Choroid plexus epithelial cell (primary cell): ENCODE measurements at places on chromosomes 7 and 10.

GRCh38 chr10:59876695-59877094, 29.7 kb downstream of the CCDC6 start:
- peak; percentile 34 for DNase-seq

DNA sequence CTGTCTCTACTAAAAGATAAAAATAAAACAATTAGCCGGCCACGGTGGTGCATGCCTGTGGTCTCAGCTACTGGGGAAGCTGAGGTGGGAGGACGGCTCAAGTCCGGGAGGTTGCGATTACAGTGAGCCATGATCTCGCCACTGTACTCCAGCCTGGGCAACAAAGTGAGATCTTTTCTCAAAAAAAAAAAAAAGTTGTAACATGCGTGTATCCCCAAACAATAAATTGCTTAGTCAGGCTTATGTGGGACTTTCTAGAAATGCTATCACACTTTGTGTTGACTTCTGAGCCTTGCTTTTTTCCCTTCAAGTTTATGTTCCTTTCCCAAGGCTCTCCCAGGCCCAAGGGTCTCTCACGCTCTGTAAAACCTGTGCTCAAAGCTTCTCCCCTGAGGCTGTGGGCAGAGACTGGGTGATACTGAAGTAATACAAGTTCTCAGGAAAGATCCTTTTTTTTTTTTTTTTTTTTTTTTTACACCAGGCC, 88.0 kb upstream of the TNS3 start:
- DNase-seq, result peak; percentile 80

DNA sequence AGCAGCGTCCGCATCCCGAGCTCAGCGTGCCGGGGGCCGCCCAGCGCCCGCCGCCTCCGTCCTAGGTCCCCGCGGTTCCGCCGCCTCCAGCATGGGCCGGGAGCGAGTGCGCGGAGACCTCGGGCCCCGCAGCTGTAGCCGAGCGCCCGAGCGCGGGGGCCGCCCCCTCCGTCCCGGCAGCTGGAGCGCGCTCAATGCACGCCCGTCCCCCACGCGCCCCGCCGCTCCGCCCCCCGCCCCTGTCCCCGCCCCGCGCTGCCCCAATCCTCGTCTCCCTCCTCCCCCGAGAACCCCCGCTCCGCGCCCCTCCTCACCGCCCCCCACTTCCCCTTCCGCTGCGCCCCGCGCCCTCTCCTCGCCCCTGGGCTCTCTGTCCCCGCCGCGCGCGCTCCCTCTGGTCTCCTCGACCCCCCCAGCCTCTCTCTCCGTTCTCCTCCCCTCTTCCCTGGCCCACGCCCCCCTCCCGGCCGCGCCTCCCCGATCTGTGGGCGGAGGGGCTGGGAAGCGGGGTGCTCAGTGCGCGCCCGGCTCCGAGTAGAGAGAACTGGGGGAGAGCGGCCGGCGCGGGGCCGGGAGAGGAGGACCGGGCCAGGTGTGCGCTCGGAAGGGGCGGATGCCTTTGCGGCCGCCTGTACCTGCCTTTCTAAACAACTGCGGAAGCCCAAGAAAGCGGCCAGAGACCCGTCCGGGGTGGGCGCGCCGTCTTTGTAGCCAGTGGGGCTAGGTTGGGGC, at the start of gene VIPR2:
TSS of gene VIPR2 (minus strand) at position 110 of the 732 bp plus-strand sequence. CDS start at position 14, 96 bp downstream.
- no peak for DNase-seq

DNA sequence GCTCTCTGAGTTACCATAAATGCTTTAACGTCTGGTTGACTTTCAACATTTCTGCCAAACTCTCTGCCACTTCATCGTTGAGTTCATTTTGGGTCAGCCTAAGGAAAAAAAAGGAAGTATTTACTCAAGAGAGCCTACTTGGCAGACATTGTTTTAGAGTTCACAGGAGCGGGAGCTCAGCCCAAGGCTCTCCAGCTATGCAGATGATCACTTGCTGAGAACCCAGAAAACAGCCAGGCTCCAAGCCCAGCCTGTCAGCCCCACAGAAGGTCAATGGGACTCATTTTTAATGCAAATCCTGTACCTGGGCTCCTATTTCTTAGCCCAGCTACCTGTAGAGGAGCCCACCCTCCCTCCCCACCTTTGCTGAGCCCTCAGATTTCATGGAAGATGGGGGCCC, 45.5 kb downstream of the NOD1 start:
- DNase-seq, result peak; percentile 89

DNA sequence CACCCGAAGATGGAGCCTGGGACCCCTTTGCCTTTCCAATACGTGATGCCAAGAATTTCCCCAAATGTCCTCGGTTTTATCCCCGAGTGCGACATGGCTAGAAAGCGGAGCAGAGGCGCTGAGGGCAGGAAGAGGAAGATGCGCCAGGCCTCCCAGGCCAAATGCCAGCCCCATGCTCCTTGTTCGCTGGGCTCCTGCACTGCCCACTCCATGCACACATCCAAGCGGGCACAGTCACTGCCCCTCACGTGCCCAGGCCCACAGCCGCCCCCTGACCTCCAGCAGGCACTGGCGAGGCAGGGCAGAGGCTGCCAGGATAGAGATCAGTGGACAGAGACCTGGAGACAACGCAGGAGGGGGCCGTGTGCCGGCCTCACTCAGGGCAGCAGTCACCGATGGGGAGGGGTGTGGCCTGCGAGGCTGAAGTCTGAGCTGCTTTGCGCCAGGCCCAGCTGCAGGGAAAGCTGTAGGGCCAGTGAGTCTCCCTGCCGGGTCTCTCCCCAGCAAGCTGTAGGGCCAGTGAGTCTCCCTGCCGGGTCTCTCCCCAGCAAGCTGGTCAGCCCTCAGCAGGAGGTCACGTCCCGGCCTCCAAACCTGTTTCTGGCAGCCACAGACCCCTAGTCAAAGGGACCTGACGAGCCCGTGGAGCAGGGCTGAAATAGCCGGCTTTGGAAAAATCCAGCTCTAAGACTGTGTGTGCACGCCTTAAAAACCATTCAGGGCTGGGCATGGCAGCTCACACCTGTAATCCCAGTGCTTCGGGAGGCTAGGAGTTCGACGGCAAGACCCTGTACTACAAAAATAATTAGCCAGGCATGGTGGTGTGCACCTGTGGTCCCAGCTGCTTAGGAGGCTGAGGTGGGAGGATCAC, 100.6 kb upstream of the DIP2C start:
- DNase-seq, result no peak

- no peak for DNase-seq
Observed at GRCh38 chr10:98474628-98475027, 27.9 kb upstream of the HPS1 start.

- no peak for DNase-seq
Observed at GRCh38 chr7:745431-746154, 18.5 kb upstream of the PRKAR1B start.

- peak; percentile 52 for DNase-seq
Observed at GRCh38 chr7:5424749-5425506, 1.3 kb upstream of the TNRC18 start.

- peak; percentile 89 for DNase-seq
Observed at GRCh38 chr10:93030409-93030808, 30.2 kb upstream of the CYP26C1 start.

DNA sequence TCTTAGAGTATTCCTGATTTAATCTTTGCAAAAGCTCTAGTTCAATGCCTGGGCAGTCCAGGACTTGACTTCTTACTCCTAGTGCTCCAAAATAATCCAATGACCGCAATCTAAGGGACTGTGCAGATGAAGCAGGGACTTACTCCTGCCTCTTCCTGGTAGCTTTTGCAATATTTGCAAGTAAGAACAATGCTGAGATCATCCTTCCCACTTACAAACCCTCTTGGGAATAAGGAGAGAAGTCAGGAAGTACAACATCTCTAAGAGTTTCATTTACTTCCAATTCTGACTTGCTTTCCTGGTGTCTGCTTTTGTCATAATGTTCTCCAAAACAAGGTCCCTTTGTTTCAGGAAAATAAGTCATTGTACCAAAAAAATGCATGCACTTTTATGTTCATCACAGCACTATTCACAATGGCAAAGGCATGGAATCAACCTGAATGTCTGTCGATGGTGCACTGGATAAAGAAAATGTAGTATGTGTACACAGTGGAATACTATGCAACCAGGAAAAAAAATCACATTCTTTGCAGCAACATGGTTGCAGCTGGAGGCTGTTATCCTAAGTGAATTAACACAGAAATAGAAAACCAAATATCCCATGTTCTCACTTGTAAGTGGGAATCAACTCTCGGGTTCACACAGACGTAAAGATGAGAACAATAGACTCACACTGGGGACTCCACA, 7.1 kb upstream of the KCNMA1 start:
- no peak for DNase-seq

DNA sequence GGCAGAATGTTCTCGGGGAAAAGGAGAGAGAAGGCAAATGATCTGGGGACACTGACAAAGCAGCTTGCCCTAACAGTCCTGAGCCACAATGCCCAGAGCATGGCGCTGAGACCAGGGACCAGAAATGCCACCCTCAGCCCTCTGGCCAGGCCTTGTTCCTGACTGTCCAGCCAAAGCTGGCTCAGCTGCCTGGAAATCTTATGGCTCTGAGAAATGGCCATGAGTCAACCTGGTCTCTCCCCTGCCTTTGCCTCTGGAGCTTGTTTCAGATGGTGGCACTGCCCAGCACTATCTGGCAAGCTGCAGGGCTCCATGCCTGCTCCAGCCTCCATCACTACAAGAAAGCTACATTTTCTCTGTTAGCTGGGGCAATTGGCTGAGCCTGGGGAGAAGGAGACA, 90.5 kb upstream of the PLXNA4 start:
- no peak for DNase-seq

DNA sequence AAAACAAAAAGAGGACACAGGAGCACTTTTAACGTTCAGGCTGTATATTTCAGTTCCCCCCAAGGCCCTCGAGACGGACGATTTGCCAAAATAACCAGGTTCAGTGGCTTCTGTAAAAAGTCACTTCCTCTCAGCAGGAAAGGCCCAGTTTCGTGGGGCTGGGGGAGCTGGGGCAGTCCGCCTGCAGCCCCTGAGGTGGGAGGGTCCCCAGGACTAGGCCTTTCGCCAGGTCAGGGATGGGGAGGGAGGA, 28.8 kb downstream of the WDR86 start:
- no peak for DNase-seq

DNA sequence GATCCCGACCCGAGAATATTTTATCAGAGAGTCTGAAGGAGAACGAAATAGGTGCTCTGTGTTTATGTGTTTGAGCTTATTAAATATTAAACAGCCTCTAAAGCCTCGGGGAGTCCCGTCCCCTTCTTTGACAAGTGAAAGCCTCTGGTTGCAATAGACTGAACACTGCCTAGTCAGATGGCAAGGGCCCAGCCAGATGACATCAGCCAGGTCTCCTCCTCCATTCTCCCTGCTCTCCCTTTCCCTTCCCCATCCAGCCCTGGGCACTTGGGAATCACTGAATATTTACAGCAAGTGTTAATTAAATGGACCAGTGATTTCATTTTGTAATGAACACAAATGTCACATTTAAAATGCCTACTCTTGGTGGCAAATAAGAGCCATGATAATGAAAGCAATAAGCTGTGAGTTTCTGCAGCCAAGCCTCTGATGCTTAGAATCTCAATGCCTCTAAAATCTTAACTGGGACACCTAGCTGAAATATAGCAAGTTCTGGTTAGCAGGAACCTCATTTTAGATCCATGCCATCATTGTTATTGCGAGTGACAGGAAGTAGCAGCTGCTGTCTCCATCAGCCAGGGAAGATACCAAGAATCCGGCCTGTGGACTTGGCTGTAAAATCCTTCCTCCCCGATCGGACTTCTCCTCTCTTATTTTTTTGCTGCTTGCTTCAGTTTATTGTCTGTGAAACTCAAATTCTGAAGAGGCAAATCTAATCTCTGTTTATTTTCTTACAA, 202.1 kb downstream of the PRPF18 start:
- DNase-seq, result peak; percentile 58

GRCh38 chr10:114755537-114755936, 66.0 kb upstream of the FHIP2A start:
- no peak for DNase-seq

DNA sequence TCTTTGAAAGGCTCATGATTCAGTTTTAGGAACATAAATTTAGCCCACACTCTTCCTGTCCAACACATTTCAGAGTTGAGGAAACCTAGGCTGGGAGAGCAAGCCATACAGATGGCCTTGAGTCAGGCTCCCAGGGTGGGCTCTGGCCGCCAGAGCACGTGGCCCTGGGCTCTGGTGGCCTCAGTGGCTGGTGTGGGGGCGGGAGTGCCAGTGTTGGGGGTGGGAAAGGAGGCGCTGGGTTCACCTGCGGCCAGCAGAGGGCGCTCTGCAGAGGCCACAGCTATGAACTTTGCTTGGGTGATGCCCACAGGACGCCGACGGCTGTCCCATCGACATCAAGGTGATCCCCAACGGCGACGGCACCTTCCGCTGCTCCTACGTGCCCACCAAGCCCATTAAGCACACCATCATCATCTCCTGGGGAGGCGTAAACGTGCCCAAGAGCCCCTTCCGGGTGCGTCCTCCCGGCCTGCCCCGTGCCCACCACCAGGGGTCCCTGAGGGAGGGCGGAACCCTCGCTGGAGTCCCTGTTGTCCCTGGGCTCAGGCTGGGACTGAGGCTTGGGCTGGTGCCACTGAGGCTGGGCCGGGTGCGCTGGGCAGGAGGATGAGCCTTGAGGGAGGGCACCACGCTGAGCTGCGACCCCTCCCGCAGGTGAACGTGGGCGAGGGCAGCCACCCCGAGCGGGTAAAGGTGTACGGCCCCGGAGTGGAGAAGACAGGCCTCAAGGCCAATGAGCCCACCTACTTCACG, 11.9 kb downstream of the FLNC start:
- DNase-seq, result peak; percentile 35

DNA sequence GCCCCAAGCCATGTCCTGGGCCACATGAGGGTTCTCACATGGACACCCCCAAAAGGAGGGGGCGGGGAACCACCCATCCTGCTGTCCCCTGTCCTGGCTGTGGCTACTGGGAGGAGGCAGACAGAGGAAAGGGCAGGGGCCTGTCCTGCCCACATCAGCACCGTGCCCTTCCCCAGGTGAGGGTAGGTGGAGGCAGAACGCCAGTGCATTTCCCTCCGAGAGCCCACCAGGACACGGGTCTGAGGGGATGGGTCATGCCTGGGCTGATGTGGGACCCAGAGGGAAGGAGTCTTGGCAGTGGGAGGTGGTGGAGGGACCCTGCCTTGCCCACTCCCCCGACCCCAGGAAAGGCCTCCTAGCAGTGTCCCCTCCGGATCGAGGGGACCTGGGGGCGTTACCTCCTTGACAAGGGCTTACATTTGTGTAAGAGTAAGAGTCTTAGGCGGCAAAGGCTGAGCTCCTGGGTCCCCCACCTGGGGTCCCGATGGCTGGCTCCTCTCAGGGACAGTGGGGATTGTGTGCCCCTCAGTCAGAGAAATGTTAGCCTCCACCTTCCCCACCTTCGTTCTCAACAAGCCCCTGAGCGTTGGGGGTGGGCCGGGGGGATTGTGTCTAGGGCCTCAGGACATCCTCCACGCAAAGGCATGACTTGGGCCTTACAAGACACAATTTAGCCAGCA, 6.1 kb downstream of the CRYGN start:
- DNase-seq, result no peak

GRCh38 chr7:80182630-80183276, 48.1 kb downstream of the GNAI1 start:
- DNase-seq, result peak; percentile 39

GRCh38 chr10:98414932-98415730, at the start of gene PYROXD2:
Gene PYROXD2, minus strand, starts transcription at chr10:98415182. Its CDS starts 47 bp downstream, at chr10:98415135.
- peak; percentile 95 for DNase-seq

- no peak for DNase-seq
Observed at GRCh38 chr7:2460641-2461040, 15.6 kb downstream of the GRIFIN start.

- DNase-seq, result no peak
Observed at GRCh38 chr10:31578951-31579350, 259.9 kb downstream of the ZEB1 start.
